ENCODE measurements at places on chromosomes 16 and 17.

- DNase-seq, result no peak
These were observed at the start of gene TRPV3 for GRCh38 chr17:3557768-3558583. TRPV3 (minus strand) TSS chr17:3557812; CDS start chr17:3554850, 2,962 bp downstream.

DNA sequence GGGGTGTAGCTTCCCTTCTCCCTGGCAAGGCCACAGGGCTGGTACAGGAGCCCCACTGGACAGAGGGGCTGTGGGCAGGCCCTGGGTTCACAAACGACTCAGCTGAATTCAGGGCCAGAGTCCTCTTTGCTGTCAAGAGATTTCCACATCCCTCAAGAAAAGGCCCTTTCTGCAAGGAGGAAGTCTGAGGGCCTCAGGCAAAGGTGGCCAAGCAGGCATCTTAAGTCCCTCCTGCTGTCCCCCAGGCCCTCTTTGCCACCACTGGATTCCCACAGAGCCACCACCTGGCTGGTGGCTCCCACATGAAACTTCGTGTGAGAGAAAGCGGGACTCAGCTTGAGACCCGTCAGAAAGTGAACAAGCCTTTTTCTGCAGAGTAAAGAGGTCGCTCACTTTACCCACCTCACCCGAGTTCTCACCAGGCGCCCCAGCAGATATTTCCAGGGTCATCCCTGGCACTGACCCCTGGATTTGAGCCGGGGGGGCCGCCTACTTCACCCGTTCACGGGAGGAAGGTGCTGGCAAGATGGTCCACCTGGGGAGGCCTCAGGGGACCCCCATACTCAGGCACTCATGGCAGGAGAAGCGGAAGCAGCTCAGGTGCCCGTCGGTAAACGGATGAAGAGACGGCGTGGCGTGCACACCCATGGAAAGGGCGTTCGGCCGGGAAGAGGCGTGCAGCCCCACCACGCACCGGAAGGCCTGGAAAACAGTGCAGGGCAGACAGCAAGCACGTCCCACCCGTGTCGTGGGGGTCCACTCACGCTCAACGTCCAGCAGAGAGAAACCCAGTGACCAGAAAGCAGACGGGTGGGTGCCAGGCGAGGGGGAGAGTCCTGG, 3.6 kb downstream of the RNF166 start:
- no peak for DNase-seq

- no peak for DNase-seq
These were observed 137.6 kb downstream of the RBFOX3 start for GRCh38 chr17:79473111-79473875.

GRCh38 chr16:4316864-4317531, 1.1 kb downstream of the GLIS2 start:
- DNase-seq, result no peak

DNA sequence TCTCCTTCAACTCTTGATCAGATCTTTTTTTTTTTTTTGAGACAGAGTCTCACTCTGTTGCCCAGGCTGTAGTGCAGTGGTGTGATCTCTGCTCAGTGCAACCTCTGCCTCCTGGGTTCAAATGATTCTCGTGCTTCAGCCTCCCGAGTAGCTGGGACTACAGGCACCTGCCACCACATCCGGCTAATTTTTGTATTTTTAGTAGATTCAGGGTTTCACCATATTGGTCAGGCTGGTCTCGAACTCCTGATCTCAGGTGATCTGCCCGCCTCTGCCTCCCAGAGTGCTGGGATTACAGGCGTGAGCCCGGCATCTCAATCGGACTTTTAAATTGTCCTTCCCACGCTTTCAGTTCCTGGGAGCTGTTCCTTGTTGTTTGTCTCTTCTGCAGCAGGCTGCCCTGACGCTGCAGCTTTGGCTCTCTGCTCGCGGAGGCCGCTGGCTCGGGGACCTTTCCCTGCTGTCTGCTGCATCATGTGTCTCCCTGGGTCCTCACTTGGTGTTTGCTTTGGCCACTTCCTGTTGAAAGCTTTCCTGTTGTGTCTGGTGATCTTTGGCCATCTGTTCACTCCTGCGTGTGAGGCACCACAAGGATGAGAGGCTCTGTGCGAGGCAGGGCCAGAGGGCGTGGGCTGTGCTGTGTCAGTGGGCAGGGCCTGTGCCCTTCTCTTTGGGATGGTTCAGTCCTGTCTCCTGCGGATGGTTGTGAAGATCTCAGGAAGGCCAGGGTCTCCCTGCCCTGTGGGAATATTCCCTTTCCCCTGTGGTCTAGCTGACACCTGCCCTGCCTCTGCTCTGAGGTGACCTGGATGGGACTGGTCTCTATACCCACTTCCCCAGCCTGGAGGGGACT, 18.4 kb upstream of the CAPN15 start:
- no peak for DNase-seq

GRCh38 chr17:2025220-2025621, at the start of gene RTN4RL1:
RTN4RL1 (minus strand) TSS chr17:2025334; CDS start chr17:2024865, 469 bp downstream.
- no peak for DNase-seq

- DNase-seq, result no peak
These were observed 1.3 kb downstream of the SHISA9 start for GRCh38 chr16:12902511-12903372.

DNA sequence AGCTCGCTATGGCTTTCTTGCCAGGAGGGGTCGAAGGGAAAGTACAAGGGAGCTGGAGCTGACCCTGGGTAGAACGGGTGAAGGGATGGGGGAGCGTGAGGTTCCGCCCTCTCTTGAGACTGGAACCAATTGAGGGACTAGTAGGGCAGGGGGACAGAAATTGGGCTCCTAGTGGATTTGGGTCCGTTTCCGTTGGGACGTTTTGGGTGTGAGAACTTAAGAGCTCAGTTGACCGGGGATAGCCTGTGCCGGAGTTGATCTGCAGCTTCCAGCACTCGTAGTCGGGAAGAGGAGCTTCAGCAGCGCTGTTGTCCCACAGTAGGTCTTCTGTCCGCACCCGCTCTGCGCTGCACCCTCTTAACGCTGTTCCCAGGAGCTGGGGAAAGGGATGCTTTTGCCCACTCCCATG, 481 bp downstream of the CNTROB start:
- no peak for DNase-seq

GRCh38 chr17:73343739-73344454, 32.1 kb upstream of the CDC42EP4 start:
- no peak for DNase-seq

- no peak for DNase-seq
These were observed 66.5 kb downstream of the IGF2BP1 start for GRCh38 chr17:49063652-49064051.

DNA sequence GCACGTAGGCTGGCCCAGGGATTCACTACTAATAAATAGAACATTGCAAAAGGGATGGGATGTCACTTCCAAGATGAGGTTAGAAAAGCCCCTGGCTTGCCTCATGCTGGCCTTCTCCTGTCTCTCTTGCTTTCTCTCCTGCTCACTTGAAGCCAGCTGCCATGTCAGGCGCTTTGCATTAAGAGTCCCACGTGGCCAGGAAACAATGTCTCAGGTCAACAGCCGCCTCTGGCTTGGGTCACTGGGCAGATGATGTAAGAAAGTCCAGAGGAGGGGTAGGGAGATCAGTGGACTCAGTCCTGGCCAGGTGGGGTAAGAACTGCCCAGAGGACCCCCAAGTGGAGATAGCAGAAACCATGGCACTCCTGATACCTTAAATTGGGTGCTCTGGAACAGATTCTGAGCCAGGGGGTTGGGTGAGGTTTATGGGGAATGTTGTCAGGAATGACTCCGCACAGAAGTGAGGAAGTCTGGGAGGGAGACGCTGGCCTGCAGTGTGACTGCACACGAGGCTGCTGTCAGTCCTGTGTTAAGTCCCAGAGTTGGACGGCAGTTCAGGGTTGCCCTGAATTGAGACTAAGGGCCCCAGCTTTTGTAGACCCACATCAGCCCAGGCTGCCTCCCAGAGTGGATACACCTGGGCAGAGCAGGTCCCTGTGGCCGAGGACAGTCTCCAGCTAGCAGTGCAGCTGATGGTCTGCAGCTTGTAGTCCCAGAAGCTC, 17.7 kb downstream of the C16orf82 start:
- DNase-seq, result no peak

- DNase-seq, result no peak
These were observed 1.9 kb upstream of the LCMT1 start for GRCh38 chr16:25109643-25110042.

- DNase-seq, result no peak
These were observed 1.9 kb upstream of the PLD6 start for GRCh38 chr17:17207998-17208397.

- DNase-seq, result no peak
These were observed 35.4 kb upstream of the LITAF start for GRCh38 chr16:11621920-11622651.

DNA sequence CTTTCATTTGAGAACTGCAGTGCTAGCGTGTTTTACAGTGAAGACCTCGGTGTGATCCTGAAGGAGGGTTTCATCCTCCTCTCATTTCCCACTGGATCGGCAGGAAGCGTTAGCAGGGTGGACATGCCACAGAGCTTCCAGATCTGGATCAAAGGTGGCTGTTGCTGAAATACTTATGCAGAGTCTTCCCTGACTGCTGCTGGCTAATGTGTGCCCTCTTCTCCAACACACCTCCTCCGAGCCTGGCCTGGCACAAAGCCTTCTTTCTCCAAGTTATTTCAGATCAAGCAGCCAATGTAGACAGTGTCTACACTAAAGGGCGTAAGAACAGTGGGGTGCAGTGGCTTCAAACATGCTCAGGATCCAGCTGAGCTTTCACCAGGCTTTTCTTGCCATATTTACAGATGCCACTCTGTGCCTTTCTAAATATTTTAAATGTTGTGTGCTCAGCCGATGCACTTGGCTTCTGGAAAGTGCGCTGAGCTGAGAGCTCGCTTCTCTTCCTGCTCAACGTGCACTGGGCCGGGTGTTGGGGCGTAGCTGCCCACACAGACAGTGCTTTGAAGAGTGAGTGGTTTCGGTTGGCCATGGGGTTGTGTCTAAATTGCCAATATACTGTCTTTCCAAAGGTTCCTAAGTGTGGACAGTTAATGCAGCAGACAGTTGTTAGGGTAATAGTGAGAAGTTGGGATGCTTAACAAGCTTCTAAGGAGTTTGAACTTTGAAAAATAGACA, 2.1 kb downstream of the ZNF750 start:
- no peak for DNase-seq

DNA sequence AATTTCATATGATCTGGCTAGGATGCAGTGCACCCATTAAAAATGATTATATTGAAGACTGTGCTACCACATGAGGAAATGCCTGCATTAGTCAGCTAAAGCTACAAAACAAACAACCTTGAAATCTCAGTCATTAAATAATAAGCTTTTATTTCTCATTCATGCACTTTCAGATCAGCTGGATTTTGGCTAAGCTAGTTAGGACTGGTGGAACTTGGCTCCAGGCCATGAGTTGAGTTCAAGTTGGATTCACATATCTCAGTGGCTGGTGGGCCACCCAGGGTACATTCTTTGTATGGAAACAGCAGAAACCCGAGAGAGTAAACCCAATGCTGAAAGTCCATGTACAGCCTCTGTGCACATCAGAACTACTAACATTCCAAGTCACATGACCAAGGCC, 6.4 kb upstream of the SLFN12L start:
- no peak for DNase-seq

- DNase-seq, result no peak
These were observed 188.1 kb upstream of the ZNF469 start for GRCh38 chr16:88194397-88195268.

GRCh38 chr16:1787322-1788094, 4.7 kb downstream of the NUBP2 start:
- no peak for DNase-seq

- no peak for DNase-seq
These were observed 8.9 kb downstream of the NHERF2 start for GRCh38 chr16:2035431-2036199.

- DNase-seq, result no peak
These were observed 67.8 kb upstream of the FA2H start for GRCh38 chr16:74842413-74842812.

DNA sequence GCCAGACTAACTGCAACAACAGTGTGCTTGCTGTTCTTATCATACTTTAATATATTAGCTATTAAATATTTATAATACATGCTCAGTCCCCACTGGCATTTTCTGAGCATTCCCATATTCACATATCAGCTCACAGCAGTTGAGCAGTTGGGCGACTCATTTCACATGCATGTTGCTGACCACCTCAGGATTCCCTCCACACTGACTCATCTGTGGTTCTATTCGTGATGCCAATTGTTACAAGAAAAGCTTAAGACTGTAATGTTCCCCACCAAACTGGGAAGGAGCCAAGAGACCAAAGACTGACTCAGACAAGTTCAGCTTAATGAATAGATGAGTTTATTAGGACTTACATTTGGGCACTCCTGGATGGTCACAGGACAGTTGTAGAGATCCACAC, 100.3 kb upstream of the KIF2B start:
- no peak for DNase-seq

DNA sequence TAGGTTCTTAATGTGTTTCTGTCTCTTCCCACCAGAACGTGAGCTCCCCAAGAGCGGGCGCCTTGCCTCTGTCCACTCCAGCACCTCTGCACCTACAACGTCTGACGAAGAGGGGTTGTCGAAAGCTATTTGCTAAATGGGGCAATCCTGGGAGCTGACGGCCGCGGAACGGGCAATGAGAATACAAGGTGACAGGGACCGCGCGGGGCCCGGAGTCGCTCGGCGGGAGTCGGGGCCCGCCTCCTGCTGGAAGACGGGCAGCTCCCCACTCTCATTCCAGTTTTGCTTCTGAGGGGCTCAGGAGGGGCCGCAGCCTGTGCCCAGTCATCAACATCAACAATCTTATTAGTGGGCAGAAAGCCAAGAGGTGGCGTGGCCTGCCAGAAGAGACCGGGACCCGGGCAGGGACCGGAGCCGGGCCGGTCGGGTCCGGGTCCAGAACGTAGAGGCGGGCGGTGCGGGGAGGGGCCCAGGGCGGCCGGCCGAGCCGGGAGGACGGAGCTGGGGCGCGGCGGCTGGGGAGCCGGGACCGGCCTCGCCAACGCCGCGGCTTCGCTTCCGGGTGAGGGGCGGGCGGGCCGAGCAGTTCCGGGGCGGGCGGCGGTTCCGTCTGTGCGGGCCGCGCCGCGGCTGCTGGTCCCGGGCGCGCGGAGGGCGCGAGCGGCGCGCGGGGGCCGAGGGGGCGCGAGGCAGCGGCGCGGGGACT, at the start of gene MOSMO:
Gene MOSMO, plus strand, starts transcription at position 603 of the 706 bp plus-strand sequence. CDS start 191 bp downstream, outside the sequence.
- DNase-seq, result peak; percentile 18

DNA sequence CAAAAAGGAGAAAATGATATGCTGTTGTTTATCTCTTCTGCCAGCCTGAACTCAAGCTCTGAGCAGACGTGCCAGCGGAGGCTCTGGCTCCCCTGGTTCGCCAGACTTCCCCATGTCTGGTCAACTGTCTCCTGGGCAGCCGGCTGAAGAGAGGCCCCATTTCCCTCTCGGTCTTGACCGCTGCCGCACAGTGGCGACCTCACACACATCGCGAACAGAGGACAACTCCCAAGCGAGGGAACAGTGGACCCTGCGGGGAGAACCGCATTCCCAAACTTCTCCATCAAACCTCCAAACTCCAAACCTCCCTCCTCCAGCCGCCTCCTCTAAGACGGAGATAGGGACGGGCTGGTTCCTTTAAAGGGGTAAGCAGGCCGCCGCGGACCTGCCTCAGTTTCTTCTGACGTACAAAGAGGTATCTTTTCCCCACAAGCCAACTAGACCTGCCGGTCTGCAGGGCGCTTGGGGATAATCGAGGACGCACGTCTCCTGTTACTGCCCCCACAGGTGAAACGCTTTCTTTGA, 24.9 kb upstream of the RFFL start:
- DNase-seq, result peak; percentile 1

GRCh38 chr16:57844416-57845030, 42.2 kb upstream of the KIFC3 start:
- DNase-seq, result no peak
